Stimulated activated CD8-positive, alpha-beta memory T cell treated with anti-CD3 and anti-CD28 coated beads, Interleukin-15, amount 100 ng/mL, for 24 hours (primary cell): ENCODE measurements at places on chromosomes 2 and 18.

- no peak for DNase-seq
These were observed 95.7 kb downstream of the RND3 start for GRCh38 chr2:150391779-150392178.

DNA sequence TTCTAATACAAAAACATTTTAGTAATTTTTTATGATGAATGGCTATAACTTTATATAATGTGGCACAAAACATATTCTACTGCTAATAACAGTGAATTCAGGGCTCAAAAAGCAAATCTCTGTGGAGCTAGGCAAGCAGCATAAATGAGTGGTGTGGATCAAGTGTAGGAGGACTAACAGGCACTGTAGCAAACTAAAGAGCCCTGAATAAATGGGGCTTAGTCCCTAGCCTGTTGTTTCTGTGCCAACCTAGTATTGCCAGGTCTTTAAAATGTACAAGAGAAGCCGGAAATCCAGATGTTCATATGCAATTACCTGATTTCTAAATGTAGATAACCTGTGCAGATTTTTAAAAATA is 18.5 kb downstream of the REL start:
- DNase-seq = no peak

GRCh38 chr2:176104316-176105077 is 2.6 kb upstream of the HOXD11 start:
- no peak for DNase-seq

DNA sequence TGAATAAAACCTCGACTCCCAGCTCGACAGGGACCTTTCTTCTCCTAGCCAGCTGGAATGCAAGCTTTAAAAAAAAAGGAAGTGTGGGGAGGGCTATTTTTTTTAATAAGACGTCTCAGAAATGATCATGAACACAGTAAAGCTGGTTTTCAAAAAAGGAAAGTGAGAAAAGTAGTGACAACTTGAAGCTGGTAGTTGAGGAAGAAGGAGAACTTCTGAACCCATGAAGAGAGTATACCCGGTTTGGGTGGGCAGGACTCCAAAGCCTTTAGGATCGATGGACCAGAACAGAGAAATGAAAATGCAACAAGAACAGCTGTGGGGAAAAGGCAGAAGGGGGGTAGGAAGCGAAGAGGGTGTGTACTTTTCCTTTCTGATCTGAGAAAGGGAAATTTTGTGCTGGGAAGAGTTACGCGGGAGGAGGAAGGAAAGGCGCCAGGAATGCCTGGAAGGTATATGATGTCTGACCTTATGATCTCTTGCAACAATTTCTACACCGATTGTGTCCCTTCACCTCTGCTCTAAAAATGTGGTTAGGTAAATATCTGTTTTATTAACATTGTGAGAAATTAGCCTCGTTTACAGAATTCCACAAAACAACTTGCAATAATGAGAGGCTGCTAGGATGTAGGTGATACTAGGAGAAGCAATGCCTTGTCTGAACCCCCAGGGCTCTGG is 22.6 kb upstream of the CYP1B1 start:
- DNase-seq = no peak

DNA sequence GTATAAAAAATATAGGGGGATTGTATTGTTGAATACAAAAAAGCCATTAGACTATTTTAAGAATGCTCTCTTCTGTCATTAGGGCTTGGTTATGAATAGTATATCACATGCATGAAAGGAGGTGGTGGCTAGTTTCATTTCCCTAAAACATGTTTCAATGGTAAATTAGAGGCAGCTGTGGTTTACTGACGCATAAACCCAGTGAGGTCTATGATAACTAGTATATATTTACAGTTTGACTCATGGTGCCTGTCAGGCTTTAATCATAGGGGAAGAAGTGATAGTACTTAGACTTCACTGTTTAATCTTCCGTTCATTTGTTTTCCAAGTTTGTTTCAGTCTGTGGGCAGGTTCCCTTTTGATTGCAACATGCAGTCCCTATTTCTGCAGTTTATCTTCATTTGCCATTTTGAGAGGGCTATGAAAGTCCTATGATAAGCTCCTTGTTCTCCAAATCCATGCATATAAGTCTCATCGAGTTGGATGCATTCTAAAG is 55.1 kb upstream of the MAP4K3 start:
- no peak for DNase-seq

DNA sequence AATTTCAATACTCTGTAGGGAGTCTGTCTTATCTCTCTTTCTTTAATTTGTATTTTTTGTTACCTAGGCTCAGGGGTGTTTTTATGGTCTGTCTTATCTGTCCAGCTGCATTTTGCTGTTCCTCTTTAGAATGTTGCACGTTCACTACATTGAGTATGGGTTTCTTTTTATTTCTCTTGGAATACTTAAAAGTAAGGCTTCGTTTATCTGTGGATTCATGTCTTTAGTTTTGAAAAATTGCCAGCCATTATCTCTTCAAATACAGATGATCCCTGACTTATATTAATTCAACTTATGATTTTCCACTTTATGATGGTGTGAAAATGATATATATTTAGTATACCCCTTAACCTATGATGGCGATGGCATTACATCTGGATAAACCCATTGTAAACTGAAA is 26.9 kb downstream of the CARF start:
- no peak for DNase-seq

GRCh38 chr2:29100564-29100963 is 14.7 kb upstream of the CLIP4 start:
- DNase-seq = no peak

GRCh38 chr2:221104361-221104811 is 467.7 kb downstream of the EPHA4 start:
- no peak for DNase-seq

- DNase-seq = no peak
These were observed 20.6 kb downstream of the ADCY3 start for GRCh38 chr2:24899361-24899910.
